Fibroblast of the aortic adventitia (primary cell): ENCODE measurements at places on chromosomes 2 and 18. TPM values are rescaled to one million over a fixed set of nuclear protein-coding genes. Genes with fewer than 3 reads are reported as not detected.

Gene SP5
- total RNA-seq, result not detected in 2 replicates

Gene ZFP36L2
- total RNA-seq, result 34.3 and 50.4 TPM in 2 replicates

DNA sequence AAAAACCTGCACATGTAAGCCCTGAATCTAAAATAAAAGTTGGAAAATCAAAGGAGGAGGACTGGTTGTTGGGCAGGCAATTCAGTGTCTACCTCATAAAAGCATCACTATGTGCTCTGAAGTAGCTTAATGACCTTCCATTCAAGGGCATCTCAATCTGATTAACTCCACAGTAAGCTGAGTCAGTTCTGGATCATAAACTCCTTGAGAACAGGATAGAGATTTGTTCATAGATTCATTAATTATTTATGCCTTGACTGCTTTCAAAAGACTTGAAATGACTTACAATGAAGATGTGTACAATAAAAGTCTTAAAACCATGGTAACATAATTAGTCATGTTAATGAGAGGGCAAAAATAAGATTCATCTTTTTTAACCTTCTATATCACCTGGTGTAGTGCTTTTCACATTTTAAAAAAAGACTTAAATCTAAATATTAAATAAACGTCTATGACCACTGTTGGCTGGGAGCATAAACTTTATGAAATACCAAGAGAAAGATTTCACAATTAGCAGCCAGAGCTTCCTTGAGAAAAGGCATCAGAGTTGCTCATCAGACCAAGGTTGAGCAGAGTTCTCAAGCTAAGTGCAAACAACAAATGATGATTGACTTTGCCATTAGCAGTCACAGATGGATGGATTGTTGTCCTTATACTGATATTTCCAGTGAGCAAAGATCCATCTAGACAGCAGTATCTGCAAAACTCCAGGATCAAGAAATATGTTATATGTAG, 237.3 kb upstream of the THUMPD2 start:
- no peak for DNase-seq

DNA sequence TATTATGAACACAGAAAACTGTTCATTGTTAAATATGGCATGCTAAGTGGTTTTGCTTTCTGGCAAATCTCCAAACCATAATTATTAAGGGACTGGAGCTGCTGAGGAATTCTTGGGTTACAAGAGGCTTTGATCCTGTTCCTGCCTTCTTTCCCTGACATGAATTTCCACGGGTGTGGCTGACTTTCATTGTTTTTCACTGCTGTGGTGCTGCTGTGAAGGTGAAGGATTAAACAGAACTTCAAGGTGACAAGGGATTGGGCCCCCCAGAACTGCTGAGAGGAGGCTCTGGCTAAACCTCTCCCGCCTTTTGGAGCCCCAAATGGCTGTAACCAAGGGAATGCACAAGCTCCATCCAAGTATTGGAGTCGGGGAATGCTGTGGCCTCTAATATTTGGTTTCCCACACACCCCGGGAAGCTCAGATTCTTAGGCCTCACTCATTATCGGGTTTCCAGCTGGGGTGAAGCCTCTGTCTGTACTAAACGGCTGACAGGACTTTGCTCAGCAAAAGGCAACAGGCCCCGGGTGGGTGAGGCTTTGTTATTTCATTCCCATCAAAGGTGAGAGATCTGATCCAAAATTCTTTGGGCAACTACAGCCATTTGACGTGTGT, 29.0 kb upstream of the ZFP36L2 start:
- peak; percentile 67 for DNase-seq

DNA sequence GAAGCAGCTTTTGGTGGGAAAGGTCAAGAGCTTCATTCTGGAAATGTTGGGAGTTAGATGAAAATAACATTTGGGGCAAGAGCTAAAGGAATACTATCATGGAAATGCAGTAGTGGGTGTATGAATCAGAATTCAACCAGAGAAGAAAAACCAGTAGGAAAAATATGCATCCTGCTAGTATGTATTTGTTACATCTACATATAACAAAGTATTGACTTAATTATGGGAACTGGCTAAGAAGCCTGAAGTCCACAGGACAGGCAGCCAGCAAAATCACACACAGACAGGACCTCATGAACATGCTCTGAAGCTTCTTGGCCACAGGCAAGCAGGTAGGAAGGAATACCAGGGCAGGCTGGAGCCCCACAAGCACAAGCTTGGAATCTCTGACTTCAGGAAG, 185.8 kb downstream of the FBXO15 start:
- DNase-seq, result no peak

- no peak for DNase-seq
These were observed 14.3 kb downstream of the KCNH7 start for GRCh38 chr2:162824304-162824703.

DNA sequence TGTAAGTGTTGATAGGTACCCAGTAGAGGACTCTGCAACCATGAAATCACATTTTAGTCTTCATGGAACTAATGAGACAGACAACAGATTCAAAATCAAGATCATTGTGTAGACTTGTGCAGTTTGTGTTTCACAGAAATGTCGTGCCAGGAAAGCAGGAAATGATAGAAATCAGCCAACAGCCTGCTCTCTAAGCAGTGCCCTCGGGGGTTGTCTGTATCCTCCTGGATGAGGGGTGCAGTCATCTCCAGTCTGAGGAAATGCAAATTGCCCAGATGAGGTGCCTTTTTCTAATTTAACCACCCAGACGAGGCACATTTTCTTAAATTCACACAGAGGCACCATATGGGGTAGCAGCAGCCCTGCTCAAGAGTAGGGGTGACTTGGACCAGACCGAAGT, 663.1 kb downstream of the XIRP2 start:
- DNase-seq, result no peak

DNA sequence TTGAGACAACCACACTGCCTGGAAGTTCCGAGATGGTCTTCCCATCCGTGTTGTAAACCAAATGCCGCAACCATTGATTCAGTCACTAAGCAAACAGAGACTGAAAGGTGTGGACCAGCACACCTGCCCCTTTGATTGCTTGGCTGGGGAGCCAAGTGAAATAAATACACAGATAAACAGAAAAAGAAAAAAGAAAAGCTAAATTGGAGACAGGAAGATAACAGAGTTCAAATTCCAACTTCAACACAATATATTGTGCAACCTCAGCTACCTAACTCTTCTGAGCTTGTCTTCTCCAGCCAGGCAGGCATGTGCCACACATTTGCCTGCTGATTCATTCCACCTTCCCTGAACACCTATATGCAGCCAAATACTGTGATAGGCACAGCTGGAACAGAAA, 110.9 kb downstream of the PID1 start:
- no peak for DNase-seq
